ENCODE measurements at places on chromosomes 2 and 18.

GRCh38 chr2:160474891-160475787 lies 18.5 kb downstream of the RBMS1 start:
- DNase-seq, result no peak

DNA sequence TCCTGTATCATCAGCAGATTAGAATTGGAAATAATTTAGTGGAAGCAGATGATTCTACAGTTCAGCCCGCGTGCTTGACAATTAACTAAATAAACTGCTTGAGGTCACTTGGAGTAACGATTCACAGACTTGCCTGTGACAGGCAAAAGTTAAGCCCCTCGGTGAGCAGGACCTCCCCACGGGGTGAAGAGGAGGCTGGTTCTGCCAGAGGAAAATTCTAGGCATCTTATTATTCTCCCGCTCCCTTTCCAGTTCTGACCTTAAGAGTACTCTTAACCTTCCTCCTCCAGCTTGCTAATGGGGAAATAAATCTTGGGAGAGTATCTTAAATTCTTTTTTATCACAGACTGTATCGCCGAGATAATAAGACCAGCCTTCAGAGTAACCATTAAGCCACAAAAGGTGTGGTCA lies 169.7 kb upstream of the SMAD2 start:
- DNase-seq, result no peak

DNA sequence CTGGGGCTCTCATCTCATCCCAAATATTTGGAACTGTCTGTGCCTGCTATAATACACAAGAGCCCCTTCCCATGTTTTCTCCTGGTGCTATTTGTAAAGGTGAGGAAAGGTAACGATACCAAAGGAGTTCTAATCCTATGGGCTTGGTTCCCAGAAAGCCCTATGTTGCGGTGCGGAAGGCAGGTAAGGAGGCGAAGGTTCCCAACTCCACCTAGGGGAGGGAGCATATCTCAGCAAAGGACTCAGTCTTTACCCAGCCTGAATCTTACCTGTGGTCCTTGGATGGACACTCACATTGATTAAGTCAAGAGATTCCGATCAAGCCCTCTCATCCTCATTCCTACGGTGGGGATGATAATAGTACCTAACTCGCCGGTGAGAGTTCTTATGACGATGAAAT lies 140.1 kb downstream of the BCL2 start:
- no peak for DNase-seq

GRCh38 chr2:159126432-159127022 lies 158.1 kb downstream of the TANC1 start:
- no peak for DNase-seq

GRCh38 chr2:180630756-180631155 lies 349.6 kb upstream of the UBE2E3 start:
- no peak for DNase-seq

DNA sequence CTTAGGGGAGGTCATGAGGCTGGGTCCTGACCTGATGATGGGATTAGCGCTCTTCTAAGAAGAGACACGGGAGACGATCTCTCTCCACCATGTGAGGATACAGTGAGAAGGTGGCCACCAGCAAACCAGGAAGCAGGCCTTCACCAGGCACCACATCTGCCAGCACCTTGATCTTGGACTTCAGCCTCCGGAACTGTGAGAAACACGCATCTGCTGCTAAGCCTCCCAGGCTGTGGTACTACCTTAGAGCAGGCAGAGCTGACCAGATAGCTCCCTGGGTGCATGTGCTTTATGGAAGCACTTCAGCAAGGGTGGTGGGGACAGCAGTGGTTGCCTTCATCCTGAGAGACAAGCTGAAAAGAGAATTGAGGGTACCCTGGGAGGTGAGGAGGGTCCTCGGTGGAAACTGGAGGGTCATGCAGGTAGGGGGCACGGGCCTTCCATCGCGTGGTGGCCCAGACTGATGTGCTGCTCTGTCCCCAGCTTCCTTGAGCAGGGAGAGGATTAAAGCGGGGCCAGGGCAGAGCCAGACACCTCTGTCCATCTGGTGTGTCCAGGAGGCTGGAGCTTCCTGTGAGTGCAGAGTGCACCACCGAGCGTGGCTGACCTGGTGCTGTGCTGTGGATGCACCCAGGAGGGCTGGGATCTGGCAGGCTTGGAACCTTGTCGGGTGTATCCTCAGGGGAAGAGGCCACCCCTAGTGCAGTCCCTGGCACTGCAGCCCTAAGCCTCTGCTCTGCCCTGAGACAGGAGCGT lies 42.9 kb upstream of the HS6ST1 start:
- DNase-seq, result no peak

DNA sequence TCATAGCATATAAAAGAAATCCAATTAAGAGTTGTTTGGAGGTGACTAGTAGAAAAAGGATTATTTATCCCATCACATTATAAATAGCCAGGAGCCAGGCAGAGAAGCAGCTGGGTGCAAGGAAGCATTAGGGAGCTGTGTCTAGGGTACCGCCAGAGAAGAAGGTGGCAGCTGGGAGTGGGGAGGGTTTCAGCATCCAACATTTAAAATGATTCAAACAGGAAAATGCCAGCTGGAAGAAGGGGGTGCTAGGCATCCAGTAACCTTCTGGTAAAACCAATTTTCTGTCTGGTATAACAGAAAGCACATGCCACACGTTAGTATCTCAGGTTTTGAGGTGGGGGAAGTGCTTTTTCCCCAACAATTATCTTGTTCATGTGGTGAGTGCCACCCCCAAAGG lies 452.4 kb downstream of the ZEB2 start:
- no peak for DNase-seq

GRCh38 chr18:67766930-67767329 lies 250.4 kb upstream of the DSEL start:
- DNase-seq, result no peak

GRCh38 chr2:203681978-203682377 lies 24.5 kb upstream of the CD28 start:
- DNase-seq, result no peak

GRCh38 chr2:48651158-48651790 lies 33.6 kb downstream of the GTF2A1L start:
- no peak for DNase-seq

GRCh38 chr2:204737296-204737695 lies 192.0 kb downstream of the PARD3B start:
- DNase-seq, result no peak

DNA sequence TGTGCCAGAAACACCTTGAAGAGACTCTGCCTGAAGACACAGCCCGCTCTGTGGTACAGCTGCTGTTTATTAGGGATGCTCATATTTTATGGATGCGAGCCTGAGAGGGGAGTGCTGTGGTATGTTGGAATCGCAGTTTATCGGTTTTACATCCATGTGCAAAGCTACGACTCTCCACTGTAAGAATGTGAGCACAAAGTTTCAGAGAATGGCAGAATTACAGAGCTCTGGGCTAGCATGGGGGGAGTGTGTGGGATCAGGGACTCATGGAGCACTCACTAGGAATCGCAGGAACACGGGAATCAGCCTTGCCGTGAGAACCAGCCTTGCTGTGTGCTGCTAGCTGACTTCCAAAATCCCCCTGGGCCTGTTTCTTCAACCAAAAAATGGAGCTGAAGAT lies 199.9 kb downstream of the RNF144A start:
- DNase-seq, result no peak

GRCh38 chr2:23411752-23412431 lies 26.9 kb downstream of the KLHL29 start:
- DNase-seq, result no peak

- DNase-seq, result no peak
Measured at GRCh38 chr2:17800219-17800618, 16.0 kb upstream of the MSGN1 start.

DNA sequence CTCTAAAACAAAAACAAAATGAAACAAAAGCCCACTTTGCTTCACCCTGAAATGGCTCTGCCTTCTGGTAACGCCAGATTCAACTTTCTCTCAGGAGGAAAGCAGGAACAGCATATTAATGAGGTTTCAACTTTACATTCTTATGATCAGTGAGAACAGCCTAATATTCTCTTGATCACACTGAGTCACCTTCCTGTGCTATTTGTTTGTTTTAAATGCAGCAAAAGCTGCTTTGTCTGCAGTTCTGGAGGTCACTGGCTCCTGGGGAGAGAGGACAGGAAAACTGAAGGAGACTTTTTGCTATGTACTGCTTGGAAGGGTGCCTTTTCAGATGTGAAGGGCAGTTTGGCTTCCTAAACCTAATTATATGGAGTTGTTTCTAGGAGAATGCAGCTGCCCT lies 48.1 kb downstream of the MAIP1 start:
- DNase-seq, result no peak

DNA sequence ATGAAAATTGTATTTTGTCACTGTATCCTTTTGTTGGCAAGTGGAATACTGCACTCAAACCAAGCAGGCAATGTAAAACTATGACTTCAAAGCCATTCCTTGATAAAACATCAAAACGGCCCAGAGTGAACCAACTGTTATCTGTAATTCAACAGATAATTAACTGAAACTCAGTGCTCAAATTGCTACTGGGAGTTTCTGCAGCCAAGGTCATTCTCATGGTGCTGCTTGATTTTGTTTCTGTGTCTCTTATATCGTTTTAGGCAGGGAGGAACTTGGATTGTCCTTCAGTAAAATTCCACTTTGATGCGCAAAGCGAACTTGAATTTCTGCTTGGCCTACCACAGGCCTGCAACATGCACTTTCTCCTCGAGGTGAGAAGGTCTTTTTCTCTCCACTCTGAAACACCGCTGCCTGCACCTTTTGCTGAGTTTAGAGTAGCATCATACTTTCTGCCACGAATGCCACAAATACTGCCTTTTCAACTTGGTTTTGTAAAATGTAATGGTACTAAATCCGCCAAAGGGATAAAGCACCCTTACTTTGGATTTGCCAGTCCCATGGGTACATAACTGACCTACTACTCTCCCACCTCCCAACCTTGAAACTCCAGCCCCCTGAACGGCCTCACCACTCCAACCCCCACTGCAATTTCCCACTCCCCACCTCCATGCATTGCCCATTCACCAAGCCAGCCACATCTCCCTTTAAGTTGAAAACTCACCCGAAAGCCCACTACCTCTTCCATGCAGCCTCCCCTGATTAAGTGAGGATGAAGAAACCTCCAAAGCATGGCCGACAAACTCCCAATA lies 204.7 kb downstream of the TGIF1 start:
- DNase-seq, result no peak

DNA sequence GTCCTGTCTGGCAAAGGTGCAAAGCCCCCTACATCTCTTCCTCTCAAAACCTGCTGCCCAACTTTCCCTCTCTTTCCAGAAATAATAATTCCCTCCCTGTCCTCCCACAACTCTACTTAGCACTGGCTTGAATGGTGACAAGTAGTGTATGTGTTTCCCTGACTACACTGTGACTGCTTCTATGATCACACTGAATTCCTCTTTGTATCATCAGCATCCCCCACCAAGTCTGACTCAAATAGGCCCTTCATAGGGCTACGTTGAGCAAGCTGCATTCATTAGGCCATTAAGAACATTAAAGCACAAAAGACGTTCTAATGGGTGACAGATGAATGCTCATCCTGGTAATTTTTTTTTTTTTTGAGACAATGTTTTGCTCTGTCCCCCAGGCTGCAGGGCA lies 13.7 kb upstream of the ST3GAL5 start:
- no peak for DNase-seq

GRCh38 chr2:180571559-180571958 lies 408.8 kb upstream of the UBE2E3 start:
- no peak for DNase-seq

DNA sequence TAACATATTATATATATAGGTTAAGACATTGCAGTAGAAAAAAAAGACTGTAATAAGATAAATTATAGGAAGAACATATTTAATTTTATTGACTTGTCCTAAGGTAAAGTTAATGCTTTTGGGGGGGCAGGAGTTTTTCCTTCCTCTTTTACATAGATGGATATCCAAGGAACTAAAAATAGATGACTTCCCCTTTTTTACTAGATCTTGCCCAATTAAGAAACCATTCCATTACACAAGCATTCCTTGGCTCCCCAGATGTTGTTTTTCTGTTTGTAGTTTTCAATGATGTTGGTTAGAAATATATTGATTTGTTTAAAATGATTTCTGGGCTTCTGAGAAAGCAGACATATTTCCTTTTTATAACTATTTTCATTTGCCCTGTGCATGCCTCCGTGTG lies 22.4 kb upstream of the PMAIP1 start:
- no peak for DNase-seq

DNA sequence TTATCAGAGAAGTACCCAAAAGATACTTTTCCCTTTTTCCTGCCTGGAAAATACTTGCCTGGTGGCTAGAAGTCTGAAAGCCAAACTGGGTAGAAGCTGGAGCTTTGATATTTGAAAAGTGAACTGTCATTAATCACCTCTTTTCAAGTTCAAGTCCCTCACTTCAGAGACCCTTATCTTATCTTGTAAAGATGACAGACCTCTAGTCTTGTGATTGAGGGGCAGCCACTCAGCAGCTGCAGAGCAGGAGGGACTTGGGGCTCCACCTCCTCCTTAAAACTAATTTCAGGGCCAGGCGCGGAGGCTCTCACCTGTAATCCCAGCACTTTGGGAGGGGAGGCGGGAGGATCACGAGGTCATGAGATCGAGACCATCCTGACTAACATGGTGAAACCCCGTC lies 64.2 kb upstream of the CDCA7 start:
- no peak for DNase-seq

DNA sequence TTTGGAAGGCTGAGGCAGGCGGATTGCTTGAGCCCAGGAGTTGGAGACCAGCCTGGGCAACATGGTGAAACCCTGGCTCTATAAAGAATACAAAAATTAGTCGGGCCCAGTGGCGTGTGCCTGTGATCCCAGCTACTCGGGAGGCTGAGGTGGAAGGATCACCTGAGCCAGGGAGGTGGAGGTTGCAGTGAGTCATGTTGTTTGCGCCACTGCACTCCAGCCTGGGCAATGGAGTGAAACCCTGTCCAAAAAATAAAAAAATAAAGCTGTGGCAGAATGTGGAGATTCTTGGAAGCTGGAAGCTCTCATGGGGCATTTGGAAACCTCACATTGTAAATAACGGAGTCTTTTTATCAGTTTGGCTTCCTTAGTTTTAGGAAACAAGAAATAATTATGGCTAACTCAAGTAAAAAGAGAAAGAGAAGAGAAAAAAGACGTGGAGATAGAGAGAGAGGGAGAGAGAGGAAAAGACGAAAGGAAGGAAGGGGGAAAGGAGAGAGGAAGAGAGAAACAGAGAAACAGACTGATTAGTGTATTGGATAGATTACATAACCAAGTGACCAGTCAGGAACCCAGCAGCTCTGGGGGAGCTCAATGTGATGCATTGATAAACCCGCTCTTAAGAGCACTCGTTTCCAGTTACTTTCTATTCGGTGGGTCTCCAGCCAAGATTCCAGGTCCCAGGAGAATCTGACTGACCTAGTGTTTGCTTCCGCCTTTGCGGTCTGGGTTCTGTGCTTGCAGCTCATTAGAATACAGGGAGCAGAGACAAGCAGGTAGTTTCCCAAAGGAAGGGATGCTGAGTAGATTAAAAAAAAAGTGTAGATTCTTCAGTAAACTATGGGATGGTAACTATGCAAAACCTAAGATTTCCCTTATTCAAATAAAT lies 1.1 kb upstream of the SPAST start:
- DNase-seq, result no peak

GRCh38 chr2:159714247-159714930 lies 2.1 kb downstream of the MARCHF7 start:
- no peak for DNase-seq

- no peak for DNase-seq
Measured at GRCh38 chr2:99537910-99538485, 48.2 kb upstream of the REV1 start.

DNA sequence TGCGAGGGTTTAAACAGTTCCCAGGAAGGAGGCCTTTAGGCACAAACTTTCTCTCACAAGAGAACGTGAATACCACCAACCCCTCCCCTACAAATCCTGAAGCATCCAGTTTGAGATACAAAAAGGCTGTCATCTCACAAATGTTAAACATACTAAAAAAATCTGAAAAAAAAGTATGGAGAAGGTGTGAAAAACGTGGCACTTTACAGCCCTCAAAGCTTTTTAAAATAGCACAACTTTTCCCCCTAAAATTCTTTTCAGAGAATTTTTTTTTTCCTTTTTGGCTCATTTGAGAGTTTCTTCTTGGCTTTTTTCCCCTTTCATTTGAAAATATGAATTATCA lies 10.1 kb downstream of the ZEB2 start:
- DNase-seq, result no peak

Data from stimulated activated CD8-positive, alpha-beta memory T cell treated with anti-CD3 and anti-CD28 coated beads, Interleukin-4, amount 100 ng/mL, for 4 hours (primary cell).